ENCODE measurements at places on chromosomes 6 and 20.

- no peak for DNase-seq
Measured at GRCh38 chr6:43475516-43475915, 1.9 kb upstream of the TJAP1 start.

DNA sequence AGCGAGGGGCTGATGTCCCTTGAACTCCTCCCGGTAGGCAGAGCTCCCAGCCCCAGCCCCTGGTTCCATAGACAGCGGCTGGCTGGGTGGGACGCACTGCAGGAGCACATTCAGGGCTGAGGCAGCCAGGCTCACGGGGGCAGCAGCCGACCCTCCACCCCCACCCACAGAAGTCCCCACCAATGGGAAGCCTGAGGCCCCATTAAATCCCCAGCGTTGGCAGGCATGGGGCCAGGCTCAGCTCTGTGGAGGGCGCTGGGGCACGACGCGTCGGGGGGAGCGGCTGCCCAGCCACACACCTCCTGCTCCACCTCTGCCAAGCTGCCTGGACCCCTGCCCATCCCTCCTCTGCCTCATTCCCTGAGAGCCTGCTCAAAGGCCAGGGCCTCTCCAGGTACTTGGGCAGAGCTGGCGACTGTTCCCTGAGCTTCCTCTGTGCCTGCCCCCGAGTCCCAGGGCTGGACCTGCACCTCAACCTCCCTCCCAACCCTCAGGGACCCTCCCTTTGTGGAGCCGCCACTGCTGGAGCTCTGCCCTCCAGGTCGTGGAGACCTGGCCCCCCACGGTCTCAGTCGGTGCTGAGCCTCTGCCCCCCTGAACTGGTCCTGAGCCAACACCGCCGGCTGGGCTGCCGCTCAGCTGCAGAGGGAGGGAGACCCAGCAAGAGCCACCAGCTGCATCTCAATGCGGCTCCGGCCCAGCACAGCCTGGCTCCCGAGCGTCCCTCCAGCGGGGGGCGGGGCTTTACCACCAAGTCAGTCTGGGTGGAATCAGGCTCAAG lies 9.1 kb downstream of the CHRNA4 start:
- no peak for DNase-seq

DNA sequence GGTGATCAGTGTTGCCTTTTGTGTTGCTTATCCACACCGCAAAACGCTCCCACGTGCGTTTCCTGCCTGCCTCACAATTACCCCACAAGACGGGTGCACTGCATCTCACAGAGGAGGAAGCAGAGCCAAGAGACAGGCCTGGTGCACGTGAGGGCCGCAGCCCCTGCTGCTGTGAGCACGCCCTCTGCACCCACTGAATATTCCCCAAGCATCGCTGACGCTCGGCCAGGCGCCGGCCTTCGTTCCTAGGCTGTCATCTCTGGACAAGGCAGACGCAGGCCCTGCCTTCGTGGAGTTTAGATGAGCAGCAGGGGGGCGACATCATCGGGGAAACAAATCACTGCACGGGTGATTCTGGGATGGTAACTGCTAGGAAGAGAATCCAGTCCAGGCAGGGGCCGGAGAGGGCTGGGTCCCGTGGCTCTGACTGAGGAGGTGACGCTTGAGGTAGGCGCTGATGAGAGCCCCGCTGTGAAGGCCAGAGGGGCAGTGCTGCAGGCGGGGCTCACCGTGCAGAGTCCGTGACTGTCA lies 162.4 kb upstream of the QKI start:
- no peak for DNase-seq

GRCh38 chr6:42229506-42230119 lies 12.0 kb upstream of the MRPS10 start:
- DNase-seq: no peak

DNA sequence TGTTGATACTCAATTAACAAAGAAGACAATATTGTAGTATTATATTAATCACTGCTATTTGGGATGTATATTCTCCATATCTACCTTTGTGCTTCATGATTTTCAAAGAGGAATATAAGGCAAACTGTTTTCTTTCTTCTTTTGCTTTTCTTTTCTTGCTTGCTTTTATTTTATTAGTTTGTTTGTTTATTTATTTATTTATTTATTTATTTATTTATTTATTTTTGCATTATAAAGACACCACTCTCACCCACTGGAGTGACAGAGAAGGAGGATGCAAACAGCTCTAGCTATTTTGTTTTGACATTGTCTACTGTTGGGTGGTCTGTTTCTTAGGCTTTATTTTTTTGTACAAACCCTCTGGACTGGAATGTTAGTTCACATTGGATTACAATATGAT lies 1352.7 kb downstream of the HACE1 start:
- no peak for DNase-seq

DNA sequence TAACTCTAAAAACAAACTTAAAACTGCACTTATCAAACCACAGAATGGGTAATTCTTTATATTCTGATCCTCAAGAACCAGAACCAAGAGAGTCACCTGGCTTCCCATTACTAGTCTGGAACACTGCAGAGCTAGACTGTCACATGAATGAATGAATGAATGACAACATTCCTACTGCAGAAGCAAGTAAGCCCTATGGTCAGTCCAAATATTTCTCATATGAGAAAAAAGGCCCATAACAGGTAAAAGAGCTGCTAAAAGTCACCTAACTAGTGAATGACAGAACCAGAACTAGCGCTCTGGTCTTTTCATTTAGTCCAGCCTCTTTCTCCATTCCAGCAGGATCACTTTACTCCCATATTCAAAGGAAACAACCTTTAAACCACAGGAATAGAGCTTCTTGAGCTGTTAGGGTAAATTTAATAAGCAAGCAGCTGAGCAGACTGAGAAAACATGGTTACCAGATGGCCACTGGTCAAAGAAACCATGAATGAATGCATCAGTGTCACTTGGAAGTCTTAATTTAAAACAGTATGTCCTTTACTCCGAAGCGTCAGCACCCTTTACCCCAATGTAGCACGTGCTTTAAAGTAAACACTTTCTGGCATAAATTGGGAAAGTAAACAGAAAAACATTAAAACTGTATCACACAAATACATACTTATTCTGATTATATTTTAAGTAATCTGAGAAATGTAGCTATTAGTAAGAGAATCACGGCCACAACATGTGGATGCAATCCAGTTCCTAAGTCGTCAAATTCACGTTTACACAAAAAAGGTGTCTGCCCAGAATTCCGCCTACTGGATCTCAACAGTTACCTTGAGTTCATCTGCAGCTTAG lies 1.4 kb downstream of the PREP start:
- DNase-seq: no peak

- no peak for DNase-seq
Measured at GRCh38 chr6:136614994-136615393, 64.8 kb upstream of the MAP7 start.

- no peak for DNase-seq
Measured at GRCh38 chr6:46513533-46513932, 22.3 kb upstream of the RCAN2 start.

DNA sequence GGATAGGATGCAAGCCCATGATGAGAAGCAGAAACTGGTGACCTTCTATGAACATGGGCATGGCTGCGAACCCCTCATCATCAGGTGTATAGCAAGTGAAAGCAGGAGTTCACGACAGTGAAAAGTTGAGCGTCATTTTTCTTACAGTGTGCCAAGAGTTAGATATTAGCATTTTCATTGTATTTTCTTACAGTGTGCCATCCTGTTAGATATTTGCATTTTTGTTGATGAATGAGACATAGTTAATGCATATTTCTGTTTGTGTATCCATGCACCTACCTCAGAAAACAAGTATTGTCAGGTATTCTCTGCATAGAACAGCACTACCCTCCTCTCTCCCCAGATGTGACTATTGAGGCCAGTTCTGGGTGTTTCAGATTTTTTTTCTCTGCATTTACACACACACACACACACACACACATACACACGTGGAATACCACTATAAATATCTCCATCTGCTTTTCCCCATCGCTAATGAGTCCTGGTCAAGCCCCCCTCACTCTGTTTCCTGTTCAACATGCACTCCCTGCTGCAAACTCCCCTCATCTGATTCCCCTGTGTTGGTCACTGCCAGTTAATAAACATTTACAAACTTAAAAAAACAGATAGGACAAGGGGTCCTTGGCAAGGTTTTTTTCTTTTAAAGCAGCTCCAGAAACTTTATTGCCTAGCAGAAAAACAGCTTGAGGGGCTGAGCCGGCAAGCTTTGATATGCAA lies 41.7 kb downstream of the PLN start:
- no peak for DNase-seq

DNA sequence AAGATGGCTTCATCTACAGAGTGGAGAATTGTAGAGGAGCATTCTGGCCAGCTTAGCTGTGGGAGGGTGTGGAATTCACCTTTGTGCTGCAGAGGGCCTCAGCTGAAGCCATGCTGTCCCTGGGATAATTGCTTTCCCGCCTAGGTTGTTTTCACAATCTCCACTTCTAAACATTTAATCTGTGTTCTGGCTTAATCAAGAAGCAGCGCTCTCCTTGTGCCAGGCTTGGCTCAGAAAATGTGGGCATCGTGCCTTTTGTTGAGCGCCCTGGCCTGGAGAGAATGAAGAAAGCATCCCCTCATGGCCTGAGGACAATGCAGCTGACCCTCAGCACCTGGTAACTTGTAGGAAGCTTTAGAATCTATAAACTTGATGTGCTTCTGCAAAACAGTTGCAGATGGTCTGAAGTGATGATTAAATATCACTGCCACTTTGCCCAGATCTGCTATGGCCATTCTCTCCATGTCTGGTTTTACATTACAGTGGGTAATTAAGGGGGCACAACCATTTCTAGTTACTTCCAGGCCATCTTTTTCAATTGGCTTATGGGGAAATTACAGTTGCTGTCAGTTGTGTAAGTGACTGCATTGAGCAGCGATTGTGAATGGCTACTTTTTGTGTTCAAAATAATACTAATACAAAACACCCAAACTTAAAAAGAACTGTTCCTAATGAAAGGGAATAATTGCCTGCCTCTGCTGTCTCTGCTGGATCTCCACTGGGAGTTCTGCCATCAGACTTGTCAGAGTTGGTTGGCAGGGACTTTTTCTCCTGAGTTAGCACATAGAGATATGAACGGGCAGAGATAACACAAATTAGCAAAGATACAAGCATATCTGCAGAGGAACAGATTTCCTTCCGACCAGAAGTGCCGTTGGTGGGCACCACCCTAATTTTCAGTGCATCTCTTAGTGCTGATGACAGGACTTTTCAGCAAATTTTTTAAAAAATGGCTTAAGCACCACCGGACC lies 18.4 kb downstream of the CTNNBL1 start:
- peak; percentile 58 for DNase-seq

DNA sequence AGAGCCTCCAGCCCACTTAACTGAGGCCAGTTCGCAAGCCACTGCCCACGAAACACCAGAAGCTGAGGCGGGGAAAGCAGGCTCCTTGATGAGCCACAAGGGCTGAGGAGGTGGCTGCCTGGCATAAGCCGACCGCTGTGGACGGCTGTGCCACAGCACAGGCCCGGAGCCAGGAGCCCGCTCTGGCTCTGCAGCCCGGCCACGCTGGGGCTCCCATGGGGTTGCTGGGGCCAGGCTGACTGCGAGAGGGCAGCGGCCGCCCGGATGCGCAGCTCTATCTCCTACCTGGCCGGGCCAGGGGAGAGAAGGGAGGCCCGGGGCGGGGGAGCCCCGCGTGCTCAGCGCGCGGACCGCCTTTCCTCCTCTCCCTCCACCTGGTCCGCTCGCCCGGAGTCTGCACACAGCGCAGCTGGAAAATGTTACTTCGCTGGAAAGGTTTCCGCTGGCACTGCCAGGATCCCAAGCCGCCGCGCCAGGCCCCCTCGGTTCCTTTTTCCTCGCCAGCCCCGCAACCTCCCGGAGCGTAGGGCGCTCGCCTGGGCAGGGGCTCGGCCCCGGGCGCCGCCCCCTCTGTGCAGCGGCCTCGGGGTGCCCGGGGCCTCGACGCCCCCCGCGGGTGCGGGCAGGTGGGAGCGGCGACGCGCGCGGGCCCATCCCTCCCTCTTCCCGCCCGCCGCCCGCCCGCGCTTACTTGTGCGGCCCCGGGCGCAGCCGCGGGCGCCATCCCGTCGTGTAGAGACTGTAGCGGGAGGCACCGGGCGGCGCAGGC lies 657 bp downstream of the EMILIN3 start:
- no peak for DNase-seq

DNA sequence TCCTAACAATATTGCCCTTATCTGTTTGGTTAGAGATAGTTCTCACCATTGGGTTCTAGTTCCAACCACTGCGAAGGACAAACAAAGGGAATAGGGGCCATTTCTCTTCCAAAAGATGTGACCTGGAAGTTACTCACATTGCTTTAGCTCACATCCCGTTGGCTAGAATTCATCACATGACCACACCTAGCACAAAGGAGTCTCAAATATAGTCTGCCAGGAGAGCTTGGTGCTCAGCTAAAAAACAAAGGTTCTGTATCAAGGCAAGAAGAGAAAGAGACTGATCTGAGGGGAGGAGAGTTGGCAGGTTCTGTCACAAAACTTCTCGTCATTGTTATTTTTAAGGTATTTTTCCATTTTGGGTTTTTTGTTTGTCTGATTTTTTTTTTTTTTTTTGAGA lies 69.8 kb upstream of the GNRH2 start:
- no peak for DNase-seq

DNA sequence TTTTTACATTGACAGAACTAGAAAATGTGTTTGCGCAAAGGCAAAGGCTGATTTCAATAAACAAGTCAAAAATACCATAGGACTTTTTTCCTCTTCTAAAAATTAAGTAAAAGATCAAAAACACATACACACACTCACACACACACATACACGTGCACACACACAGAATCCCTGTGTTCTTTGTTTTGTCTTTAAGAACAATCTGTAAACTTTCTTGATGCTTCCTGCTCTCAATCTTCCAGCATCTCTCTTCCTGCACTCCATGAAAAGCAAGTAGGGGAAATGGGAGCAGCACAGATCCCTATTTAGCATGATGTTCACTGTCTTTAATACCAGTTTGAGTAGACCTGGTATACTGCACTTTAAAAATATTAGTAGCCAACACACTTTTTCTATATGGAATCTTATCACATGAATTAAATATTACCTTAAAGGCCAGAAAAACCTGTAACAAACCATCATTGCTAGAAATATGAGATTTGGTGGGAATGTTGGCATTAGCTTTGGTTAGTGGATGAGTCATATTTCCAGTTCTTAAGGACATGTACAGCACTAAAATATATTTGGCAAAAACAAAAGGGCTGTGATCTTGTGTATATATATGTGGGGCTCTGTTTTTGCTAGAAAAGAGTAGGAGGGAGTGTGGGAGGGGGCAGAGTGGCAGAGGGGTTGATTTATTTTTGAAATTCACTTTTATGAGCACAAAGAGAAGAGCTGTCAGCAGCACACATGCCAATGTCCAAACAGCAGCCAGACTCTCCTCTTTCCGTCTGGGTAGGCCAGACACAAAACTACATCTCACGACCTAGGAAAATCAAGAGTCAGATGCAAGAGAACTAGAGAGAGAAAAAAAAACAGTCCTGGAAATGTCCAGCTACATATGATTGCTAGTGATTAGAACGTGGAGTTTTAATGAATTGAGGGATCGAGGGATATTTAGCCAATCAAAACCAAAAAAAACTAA lies 4.6 kb downstream of the PTPRK start:
- DNase-seq: no peak

GRCh38 chr20:1118004-1118335 lies 432 bp upstream of the PSMF1 start:
- no peak for DNase-seq
